ENCODE measurements at places on chromosomes 1 and 21.

GRCh38 chr21:42777757-42778344 is 101.5 kb downstream of the WDR4 start:
- no peak for DNase-seq

- no peak for DNase-seq
Measured at GRCh38 chr1:15038232-15039016, 115.1 kb upstream of the TMEM51 start.

- no peak for DNase-seq
Measured at GRCh38 chr21:38322311-38322950, 65.6 kb downstream of the KCNJ15 start.

- no peak for DNase-seq
Measured at GRCh38 chr21:44816761-44817505, 929 bp downstream of the SUMO3 start.

DNA sequence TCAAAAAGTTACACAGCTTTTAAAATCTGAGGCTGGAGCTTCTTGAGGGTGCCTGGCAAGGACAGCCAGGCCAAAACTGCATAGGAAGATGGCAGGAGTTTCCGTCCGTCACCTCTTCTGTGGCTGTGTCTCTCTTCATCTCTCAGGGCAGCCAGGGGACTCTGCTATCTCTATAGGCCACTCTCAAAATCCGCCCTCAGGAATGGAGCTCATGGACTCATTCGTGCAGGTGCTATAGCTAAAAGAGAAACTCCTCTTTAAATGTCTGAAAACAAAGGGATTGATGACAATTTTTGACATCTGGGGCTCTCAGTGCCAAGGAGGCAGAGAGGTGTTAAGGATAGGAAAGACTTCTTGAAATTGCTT is 27.2 kb downstream of the OVAAL start:
- no peak for DNase-seq

Data from SK-N-MC (cell line).